ENCODE measurements at places on chromosomes 1 and 21. TPM values are rescaled to one million over a fixed set of nuclear protein-coding genes. Genes with fewer than 3 reads are reported as not detected.

MARK1 gene
- 1.4 TPM for total RNA-seq

PLA2G2D gene
- not detected for total RNA-seq

CLDN17 gene
- total RNA-seq, result not detected

HSPB7 gene
- not detected for total RNA-seq

JUN gene
- total RNA-seq, result 43.4 TPM

CGN gene
- total RNA-seq, result 0.13 TPM

PMF1 gene
- total RNA-seq, result 52.0 TPM

- DNase-seq, result no peak
These were observed 7.8 kb downstream of the TNFRSF18 start for GRCh38 chr1:1198423-1199140.

DNA sequence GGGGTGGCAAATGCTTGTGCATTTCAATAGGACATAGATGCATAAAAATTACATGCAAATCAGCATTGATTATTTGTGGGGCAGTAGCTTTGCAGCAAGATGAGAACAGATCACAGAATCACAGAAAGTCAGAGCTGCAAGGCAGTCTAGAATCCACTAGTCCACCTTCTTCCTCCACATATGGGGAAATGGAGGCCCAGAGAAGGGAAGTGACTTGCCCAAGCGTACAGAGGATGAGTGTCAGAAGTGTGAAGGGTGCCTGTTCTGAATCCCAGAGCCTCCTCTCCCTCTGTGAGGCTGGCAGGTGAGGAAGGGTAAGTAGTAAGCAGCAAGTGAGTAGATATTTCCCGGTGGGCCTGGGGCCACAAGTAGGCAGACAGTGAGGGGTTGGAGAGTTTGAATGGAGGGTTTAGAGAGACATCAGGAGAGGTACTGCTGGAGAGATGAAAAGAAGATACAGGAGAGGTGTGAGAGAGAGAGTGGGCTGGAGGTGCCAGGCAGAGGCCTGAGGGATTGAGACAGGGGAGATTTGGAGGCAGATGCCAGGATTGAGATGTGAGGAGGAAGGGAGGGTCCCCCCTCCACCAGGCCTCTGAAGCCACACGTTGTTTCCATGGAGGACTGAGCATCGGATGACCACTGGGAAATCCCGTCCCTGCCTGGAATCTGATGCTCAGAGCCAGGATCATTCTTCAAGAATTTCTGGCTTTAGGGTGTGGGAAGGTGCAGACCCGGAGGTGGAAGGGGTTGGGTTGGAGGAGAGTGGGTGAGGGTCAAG is 4.8 kb upstream of the MYOG start:
- no peak for DNase-seq

DNA sequence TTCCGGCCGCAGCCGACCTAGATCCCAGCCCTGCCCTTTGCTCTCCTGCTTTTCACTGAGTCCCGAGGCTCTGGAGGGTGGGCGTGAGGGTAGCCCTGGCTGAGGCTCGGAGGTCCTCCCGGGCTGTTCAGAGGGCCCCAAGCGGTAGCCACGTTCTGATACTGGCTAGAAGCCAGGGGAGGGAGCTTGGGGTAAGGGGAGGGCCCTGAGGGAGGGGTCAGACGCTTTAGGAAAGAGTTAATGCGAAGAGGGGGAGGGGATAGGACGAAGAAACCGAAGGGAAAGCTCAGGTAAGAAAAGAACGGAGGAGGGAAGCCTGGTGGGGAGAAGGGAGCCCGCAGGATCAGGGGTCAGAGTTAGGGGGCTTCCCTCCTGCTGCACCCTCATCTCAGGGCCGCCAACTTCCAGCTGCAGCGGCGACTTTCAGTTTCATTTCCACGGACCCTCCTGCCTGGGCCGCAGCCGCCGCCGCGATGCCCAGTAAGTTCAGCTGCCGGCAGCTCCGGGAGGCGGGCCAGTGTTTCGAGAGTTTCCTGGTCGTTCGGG is at the start of gene MOV10:
Gene MOV10, plus strand, starts transcription at position 220 of the 546 bp plus-strand sequence. Its CDS starts 254 bp downstream, at position 474.
- DNase-seq, result peak; percentile 55

- DNase-seq, result no peak
These were observed 65.8 kb downstream of the LMO4 start for GRCh38 chr1:87394513-87394912.

GRCh38 chr1:85340427-85340826 is 64.0 kb upstream of the BCL10 start:
- no peak for DNase-seq

DNA sequence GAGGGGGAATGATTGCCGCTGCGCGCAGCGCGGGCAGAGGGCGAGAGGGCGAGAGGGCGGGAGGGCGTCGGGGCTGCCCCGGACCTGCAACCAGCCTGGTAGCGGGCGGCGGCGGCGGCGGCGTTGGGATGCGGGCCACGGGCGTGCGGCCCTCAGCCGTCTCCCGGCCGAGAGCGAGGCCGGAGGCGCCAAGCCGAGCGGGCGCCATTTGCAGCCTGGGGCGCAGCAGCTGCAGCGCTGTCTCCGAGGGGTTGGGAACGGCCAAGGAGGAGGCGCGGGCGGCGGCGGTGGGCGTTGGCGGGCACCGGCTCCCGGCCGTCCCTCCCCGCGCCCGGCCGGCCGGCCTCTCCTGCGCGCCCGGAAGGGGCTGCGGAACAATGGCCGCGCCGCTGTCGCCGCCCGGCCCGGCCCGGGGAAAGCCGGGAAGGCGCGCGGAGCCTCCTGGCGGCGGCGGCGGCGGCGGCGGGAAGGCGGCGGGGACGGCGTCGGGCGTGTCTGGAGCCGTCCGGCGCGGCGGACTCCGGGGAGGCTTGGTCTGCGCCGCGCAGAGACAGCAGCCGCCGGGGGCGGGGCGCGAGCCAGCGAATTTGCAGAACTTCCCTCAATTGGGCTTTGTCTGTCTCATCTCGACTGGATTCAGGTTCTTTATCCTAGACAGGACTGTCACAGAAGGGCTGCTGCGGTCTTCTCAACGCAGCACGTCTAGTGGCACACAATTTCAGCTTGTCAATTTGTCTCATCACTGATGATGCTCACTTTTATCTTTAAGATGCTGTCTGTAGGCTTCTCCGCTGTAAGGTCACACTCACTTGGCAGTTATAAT is 35.7 kb downstream of the ZBTB8B start:
- DNase-seq, result peak; percentile 56

- DNase-seq, result no peak
These were observed 3.6 kb downstream of the SLC16A4 start for GRCh38 chr1:110387048-110387754.

All from dermis microvascular lymphatic vessel endothelial cell (primary cell).